ENCODE measurements at places on chromosomes 3 and 15. TPM values are rescaled to one million over a fixed set of nuclear protein-coding genes. Genes with fewer than 3 reads are reported as not detected.

Gene SNX4
- total RNA-seq: 30.2 TPM

Gene LMCD1
- 208 TPM for total RNA-seq

Gene MTHFS
- 23.8 TPM for total RNA-seq

Gene CHDH
- 3.7 TPM for total RNA-seq

Gene ITIH1
- total RNA-seq: not detected

Gene USP13
- total RNA-seq: 11.8 TPM

Gene PIGBOS1
- 10.8 TPM for total RNA-seq
